ENCODE measurements at places on chromosomes 12 and 14.

DNA sequence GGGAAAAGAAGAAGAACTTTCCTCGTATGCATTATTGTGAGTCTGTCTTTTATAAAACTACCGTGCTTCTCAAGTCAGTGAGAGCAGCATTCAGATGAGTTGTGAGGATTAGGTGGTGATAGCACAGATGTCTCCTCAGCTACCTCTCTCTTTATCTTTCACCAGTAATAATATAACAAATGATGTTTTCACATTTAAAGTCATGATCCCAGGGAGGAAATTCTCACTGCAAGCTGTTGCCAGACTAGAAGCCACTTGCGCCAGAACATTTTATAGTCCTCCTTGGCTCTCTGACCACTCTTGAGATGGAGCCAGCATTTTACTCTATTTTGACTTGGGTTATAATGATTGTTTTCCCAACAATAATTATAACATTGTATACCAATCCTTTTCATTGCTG is 443.1 kb downstream of the AEBP2 start:
- DNase-seq = no peak

DNA sequence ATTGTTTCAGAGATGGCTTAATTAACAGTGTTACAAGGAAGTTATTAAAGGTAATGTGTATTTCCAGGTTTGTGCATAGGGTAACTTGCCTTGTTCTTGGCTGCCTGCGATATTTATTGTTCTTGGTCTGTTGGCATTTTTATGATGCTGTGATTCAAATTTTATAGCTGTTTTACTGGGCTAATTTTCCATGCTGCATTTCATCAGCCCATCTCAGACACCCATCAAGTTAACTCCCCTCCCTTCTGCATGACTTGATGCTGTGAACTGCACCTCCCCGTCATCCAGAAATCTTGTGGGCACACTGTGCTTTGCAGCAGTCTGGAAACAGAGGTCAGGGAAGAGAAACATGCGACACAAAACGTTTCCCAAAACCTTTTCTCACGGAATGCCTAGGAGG is 1049.2 kb downstream of the AACS start:
- DNase-seq = no peak

- no peak for DNase-seq
Measured at GRCh38 chr12:32727237-32727636, 28.5 kb downstream of the YARS2 start.

DNA sequence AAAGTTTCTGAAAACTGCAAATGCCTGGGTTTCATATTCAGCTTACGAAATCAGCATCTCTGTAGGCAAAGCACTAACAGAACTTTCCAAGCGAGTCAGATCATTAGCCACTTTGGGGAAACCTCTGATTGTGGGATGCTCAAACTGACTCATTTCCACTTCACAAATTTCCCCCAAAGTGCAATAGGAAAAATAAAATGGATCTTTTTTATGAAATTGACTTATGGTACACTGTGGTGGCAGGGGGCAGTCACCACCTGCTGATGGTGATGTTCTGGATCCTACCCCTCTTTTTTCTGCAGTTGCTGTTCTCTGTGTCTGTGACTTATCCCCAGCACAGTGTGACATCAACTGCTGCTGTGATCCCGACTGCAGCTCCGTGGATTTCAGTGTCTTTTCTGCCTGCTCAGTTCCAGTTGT is 5.6 kb downstream of the TCTN1 start:
- DNase-seq = peak; percentile 30

- no peak for DNase-seq
Measured at GRCh38 chr12:72388322-72388721, 116.2 kb downstream of the TRHDE start.
